Stimulated activated CD4-positive, alpha-beta T cell treated with anti-CD3 and anti-CD28 coated beads, Interleukin-2, amount 100 ng/mL, for 24 hours (primary cell): ENCODE measurements at places on chromosomes 4 and X.

DNA sequence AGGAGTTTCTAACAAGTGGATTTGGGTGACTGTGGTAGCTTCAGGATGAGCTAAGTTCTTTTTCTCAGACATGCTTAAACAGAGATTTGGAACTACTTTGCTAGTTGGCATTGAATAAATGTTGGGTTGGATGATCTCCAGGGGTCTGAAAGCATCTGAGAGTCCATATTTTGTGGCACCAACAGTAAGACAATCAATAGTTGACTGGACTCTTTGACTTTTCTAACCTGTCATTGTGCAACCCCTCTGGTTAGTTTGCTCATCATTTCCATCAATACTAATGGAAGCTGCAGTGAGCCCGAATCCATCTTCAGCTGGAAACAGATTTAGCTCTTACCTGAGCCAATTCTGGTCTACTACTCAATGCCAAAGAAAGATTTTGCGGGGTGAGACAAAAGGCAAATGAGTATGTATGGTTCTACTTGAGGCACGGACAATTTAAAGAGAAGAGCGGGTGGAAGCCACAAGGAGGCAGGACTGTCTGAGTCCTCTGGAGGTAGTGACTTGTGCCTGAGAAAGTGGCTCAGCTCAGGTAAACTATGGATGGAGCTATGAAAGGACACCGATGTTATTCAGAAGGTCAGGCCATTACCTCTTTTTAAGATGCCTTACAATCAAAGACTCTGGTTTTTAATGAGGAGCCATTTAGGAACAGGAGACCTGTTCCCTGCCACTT is 118.7 kb downstream of the MID1IP1 start:
- DNase-seq, result no peak

DNA sequence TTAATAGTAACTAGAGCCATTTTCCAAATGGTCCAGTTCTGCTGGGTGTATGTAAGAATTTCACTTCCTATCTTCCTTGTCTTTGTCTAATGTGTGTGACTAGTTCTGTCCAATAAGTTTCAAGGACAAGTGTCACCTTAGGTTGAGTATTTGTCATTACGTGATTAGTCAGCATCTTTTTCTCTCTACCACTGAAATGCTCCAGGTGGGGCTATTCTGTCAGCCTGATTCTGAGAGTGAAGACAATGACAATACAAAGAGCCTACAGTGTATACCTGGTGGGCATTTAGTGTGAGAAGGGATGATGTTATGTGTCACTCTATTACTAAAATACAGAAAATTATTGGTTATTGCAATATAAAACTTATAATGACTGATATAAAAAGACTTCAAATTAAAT is 876.3 kb downstream of the C4orf33 start:
- DNase-seq, result no peak

GRCh38 chr4:77092975-77093374 is 17.2 kb upstream of the CCNI start:
- no peak for DNase-seq

GRCh38 chrX:50877310-50877709 is 33.2 kb upstream of the BMP15 start:
- no peak for DNase-seq

GRCh38 chr4:87363552-87363951 is 27.4 kb downstream of the HSD17B11 start:
- no peak for DNase-seq
